ENCODE measurements at places on chromosomes 1 and 21. TPM values are rescaled to one million over a fixed set of nuclear protein-coding genes. Genes with fewer than 3 reads are reported as not detected.

GRCh38 chr1:177976596-177976995 is 6.7 kb upstream of the SEC16B start:
- no peak for DNase-seq

GRCh38 chr1:213698092-213698702 is 289.6 kb upstream of the PROX1 start:
- DNase-seq: no peak

DNA sequence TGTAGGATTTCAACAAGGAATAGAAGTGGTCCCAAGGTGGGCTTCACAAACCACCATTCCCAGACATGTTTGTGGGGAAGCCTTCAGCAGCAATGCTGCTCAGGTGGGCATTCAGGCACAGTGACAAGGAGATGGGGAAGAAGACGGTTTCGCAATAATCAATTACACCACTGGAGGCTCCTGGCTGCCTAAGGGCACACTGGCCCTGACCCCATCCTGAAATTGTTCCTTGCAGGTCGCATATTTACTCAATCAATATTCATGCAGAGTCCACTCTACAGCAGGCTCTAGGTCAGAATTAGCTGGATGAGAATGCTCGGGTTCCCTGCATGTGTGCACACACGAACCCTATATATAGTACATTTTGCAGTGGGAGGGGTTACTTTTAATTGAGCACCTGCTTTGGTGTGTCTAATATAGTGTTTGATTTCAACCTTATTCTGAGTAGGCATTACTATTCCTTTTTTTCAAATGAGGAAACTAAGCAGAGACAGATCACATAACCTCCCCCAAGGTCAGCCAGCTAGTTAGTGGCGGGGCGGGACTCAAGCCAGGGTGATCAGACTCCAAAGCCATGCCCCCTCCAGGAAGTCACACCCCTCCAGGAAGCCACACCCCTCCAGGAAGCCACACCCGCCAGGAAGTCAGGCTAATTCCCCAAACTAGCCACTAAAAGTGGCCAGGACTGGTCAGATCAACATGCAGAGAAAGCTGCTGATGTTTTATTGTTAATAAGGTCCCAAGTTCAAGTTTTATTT is 106.5 kb downstream of the HLCS start:
- no peak for DNase-seq

DNA sequence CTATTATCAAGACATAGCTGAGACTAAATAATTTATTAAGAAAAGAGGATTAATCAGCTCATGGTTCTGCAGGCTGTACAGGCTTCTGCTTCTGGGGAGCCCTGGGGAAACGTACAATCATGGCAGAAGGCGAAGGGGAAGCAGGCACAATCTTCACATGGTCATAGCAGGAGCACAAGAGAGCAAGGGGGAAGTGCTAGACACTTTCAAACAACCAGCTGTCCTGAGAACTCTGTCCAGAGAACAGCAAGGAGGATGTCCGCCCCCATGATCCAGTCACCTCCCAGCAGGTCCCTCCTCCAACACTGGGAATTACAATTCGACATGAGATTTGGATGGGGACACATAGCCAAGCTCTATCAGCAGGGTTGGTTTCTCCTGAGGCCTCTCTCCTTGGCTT is 10.3 kb upstream of the SLC45A1 start:
- DNase-seq: no peak

- no peak for DNase-seq
These were observed at the start of gene RORC for GRCh38 chr1:151831605-151832004. Gene RORC (minus strand): TSS chr1:151831802. CDS start chr1:151831764, 38 bp downstream.

- DNase-seq: no peak
These were observed 288.2 kb upstream of the VAMP3 start for GRCh38 chr1:7482772-7483495.

DNA sequence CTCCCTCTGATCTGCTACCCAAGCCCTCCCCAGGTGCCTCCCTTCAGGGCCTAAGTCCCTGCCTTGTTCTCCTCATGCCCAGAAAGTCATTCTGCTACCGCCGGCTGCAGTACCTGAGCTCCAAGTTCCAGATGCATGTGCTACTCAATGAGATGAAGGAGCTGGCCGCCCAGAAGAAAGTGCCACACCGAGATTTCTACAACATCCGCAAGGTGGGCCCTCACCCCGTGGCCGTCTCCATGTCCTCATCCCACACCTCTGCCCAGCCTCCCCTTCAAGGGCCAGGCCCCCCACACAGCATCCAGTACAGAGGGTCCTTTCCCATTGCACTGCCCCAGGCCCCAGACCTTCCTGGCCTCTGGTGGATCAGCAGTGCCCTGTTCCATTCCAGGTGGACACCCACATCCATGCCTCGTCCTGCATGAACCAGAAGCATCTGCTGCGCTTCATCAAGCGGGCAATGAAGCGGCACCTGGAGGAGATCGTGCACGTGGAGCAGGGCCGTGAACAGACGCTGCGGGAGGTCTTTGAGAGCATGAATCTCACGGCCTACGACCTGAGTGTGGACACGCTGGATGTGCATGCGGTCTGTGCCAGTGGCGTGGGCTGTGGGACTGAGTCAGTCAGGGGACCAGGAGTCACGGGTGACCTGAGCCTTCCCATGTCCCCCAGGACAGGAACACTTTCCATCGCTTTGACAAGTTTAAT is 8.2 kb downstream of the AMPD2 start:
- DNase-seq: peak; percentile 89

- DNase-seq: no peak
These were observed 2.0 kb downstream of the FOXE3 start for GRCh38 chr1:47418122-47418521.

- DNase-seq: no peak
These were observed 1.4 kb downstream of the RPE65 start for GRCh38 chr1:68448365-68448764.

DNA sequence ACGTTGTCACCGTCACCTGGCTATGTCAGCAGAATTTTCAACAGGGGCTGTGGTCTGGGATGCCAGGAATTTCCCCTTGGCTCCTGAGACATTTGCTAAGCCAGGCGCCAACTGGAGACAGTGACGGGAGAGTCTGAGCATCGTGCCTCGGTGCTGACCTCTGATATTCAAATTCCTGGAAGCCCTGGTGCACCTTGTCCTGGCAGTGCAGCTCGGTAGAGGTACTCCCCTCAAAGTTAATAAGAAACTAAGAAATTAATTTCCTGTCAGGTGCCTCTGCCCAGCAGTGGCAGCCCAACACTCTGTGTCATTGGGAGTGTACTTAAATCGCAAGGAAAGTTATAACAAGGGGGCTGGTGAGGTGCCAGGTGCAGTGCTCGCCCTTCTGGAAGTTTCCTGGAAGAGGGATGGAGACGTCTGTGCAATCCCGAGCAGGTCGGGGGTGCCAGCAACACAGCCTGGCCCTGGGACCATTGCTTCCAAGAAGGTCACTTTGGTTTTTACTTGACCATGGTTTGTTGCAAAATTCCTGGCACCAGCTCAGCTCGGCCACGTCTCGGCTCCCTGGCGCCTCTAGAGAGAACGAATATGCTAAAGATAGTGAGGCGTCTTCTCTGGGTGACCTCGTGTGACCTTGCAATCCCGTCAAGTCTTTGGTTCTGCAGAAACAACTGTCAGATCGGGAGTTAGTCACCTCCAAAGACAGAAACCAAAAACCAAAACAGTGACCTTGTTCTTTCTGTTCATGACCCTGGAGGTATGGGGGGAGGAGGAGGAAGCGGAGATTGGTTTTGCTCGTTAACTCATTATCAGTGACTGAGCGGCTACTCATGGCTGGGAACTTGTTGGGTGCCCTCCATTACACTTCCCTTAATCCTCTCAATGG is 149.5 kb upstream of the VAMP3 start:
- DNase-seq: no peak

The ATAD3C gene
- 2.4 TPM for total RNA-seq

The PDPN gene
- 11.6 TPM for total RNA-seq

Data from esophagus muscularis mucosa (tissue), 4 donors.